ENCODE measurements at places on chromosomes 4 and X. TPM values are rescaled to one million over a fixed set of nuclear protein-coding genes. Genes with fewer than 3 reads are reported as not detected.

- DNase-seq, result no peak
- no peak overlapping the region for H3K4me3 ChIP-seq
- H3K27ac ChIP-seq, result no peak overlapping the region
- H3K27me3 ChIP-seq, result no peaks in the 10 kb centered on the region
- H3K4me1 ChIP-seq, result no peaks in the 10 kb centered on the region
Measured at GRCh38 chr4:4260185-4260751, 12.2 kb upstream of the TMEM128 start.

DNA sequence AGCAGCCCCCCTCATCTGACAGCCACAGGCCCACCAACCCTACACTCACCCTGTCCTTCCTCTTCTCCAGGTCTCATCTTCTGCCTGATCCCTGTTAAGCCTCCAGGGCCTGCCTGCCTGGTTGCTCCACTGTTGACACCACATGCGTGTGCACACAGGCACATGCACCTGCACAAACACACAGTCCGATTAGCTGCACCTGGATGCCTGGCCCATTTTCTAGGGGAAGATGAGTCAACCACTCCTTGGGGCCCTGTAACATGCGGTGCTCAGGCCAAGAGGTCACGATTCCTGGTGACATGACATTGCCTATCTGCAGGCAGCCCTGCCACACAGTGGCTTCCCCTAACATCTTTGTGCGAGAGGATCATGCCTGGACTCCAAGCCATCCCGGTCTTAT, 498.4 kb downstream of the BCOR start:
- no peaks in the 10 kb centered on the region for H3K36me3 ChIP-seq
- no peak for DNase-seq
- no peak overlapping the region for H3K27ac ChIP-seq
- H3K27me3 ChIP-seq, result no peaks in the 10 kb centered on the region

- no peak overlapping the region for H3K4me3 ChIP-seq
- no peak overlapping the region for H3K27ac ChIP-seq
- DNase-seq, result no peak
- H3K36me3 ChIP-seq, result no peaks in the 10 kb centered on the region
Measured at GRCh38 chrX:80216086-80216485, 201.5 kb downstream of the TBX22 start.

GRCh38 chr4:115042496-115042895, 70.9 kb downstream of the NDST4 start:
- H3K27me3 ChIP-seq, result no peaks in the 10 kb centered on the region
- no peak overlapping the region for H3K4me3 ChIP-seq
- no peaks in the 10 kb centered on the region for H3K4me1 ChIP-seq
- H3K36me3 ChIP-seq, result no peaks in the 10 kb centered on the region

DNA sequence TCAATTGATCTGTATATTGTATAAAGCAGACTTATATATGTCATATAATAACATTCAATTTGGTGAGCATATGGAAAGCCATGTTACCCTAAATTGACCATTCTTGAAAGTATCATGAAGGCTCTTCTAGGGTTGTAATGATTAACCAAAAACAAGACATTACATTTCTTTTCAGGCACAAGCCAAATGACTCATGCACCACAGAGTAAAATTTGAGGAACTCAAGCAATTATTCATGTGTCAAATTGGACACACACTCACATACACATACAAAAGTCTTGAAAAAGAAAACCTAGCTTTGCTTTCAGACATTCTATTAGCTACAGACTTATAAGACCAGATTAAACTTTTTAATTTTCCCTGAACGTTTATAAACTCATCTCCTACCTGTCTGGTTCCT, 146.5 kb upstream of the PCDH18 start:
- no peak overlapping the region for H3K27ac ChIP-seq
- no peaks in the 10 kb centered on the region for H3K36me3 ChIP-seq
- no peaks in the 10 kb centered on the region for H3K4me1 ChIP-seq

DNA sequence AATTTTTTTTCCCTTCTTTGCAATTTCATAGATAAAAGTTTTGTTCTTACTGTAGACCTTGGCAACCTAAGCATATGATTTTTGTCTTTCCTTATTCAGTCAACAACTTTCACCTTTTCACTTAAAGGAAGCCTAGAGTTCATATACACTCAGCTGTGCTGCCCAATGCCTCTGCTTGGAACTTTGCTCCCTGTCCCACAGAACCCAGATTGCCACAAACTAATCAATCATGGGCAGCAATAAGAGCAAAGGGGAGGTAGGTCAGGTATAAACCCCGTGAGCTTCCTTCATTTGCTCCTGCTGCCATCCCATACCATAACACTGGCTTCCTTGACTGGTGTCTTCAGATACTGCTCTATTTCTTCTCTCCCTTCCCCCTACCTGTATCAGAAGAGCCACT, 51.0 kb upstream of the BEND2 start:
- no peaks in the 10 kb centered on the region for H3K4me1 ChIP-seq
- H3K27ac ChIP-seq, result no peak overlapping the region
- no peaks in the 10 kb centered on the region for H3K27me3 ChIP-seq
- DNase-seq, result no peak
- H3K4me3 ChIP-seq, result no peak overlapping the region

The SH3D19 gene
- 86.4 TPM for total RNA-seq
